ENCODE measurements at places on chromosomes 12 and 14. TPM values are rescaled to one million over a fixed set of nuclear protein-coding genes. Genes with fewer than 3 reads are reported as not detected.

Gene NTS
- not detected for total RNA-seq

Gene IKZF4
- total RNA-seq, result 15.1 TPM

DNA sequence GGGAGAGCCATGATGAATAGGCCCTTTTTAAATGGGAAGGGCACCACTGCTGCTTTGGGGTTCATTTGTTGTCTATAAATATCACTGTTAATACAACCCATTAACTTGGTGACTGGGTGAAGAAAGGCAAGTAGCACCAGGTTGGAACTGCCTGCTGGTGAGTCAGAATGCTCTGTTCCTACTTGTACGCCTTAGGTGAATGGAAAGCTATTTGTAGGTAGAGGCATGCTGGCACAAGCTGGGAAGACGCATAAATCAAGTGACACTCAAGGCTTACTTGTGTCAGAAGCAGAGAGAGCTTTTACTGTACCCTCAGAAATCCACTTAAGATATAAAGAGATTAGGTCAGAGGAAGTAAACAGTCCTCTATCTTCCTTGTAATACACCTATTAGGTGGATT lies 142.5 kb downstream of the TMX1 start:
- H3K36me3 ChIP-seq, result no peaks in the 10 kb centered on the region
- H3K4me1 ChIP-seq, result no peaks in the 10 kb centered on the region
- peaks cover 3% of the 10 kb centered on the region for H3K27me3 ChIP-seq
- H3K4me3 ChIP-seq, result no peak overlapping the region
- DNase-seq, result no peak

DNA sequence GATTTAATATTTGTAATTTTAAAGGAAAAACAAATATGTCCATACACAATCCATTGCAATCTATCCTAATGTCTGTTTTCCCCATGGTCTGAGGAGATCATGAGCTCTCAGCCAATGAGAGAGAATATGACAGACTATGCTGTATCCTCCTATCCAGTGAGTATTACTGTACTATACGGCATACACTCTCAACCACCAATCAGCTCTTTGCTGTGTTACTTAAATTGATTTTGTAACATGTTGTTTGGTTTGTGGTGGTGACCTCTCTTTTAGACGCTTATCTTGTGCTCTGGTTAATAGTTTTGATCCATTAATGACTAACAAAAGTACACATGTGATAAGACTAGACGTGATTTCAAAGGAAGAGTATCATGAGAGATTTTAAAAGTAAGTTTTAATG lies 231.5 kb upstream of the FOXN3 start:
- no peak overlapping the region for H3K4me3 ChIP-seq
- no peak for DNase-seq
- H3K27ac ChIP-seq, result no peak overlapping the region
- H3K27me3 ChIP-seq, result no peaks in the 10 kb centered on the region
- H3K4me1 ChIP-seq, result peaks cover 6% of the 10 kb centered on the region
- no peaks in the 10 kb centered on the region for H3K36me3 ChIP-seq

DNA sequence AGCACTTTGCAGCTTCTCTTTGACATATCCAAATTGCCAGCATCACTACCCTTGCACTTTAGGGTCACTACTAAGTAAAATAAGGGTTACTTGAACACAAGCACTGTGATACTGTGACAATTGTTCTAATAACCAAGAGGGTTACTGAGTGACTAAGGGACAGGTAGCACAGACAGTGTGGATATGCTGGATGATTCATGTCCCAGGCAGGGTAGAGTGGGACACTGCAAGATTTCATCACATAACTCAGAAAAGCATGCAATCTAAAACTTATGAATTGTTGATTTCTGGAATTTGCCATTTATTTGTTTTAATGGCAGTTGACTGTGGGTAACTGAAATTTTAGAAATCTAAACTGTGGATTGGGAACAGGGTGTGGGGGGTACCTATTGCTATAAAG lies 218.8 kb downstream of the KITLG start:
- no peak overlapping the region for H3K27ac ChIP-seq
- H3K27me3 ChIP-seq, result no peaks in the 10 kb centered on the region
- no peak overlapping the region for H3K4me3 ChIP-seq
- no peaks in the 10 kb centered on the region for H3K4me1 ChIP-seq
- DNase-seq, result no peak

DNA sequence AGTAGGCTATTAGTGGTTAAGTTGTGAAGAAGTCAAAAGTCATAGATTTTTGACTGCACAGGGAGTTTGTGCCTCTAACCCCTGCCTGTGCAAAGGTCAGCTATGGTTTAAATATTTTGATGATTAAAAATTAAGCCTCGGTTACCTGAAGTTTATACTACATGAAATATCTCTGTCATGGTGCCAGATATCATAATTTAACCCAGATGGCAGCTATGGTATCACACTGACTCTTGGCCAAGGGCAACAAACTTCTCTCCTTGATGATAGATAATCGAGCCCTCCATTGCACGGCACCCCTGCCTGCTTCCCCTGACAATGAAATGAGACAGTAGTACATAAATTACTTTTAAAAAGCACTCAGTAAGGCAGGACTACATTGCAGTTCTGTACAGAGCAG lies 80.8 kb downstream of the SLC35F4 start:
- no peak for DNase-seq
- H3K27me3 ChIP-seq, result peaks cover 2% of the 10 kb centered on the region
- H3K36me3 ChIP-seq, result no peaks in the 10 kb centered on the region
- H3K4me1 ChIP-seq, result no peaks in the 10 kb centered on the region
- no peak overlapping the region for H3K4me3 ChIP-seq
- no peak overlapping the region for H3K27ac ChIP-seq

DNA sequence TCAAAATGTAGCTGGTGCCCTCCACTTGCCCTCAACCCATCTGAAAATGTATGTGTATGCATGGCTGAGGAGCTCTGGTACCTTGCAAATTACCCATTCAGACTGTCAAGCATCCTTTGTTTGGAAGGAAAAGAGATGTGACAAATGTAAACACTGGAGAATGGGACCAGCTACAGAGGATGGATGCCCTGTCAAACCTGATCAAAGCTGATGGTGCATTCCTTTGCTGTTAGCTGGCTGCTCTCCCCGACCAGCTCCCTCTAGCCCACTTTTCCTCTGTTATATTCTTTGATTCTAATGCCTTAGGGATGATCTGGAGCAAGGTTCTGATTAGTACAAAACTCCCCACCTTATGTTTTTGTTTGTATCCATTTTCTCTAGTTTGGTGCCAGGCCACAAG lies 310.3 kb downstream of the C12orf75 start:
- no peaks in the 10 kb centered on the region for H3K4me1 ChIP-seq
- no peak overlapping the region for H3K27ac ChIP-seq
- DNase-seq, result no peak
- H3K36me3 ChIP-seq, result no peaks in the 10 kb centered on the region

GRCh38 chr14:100772607-100773165 lies 46.0 kb downstream of the DLK1 start:
- DNase-seq, result peak; percentile 1
- no peak overlapping the region for H3K4me3 ChIP-seq
- H3K4me1 ChIP-seq, result no peaks in the 10 kb centered on the region
- H3K27ac ChIP-seq, result no peak overlapping the region

GRCh38 chr14:99118946-99119345 lies 153.1 kb downstream of the BCL11B start:
- DNase-seq, result no peak
- peaks cover 4% of the 10 kb centered on the region for H3K27me3 ChIP-seq
- no peak overlapping the region for H3K4me3 ChIP-seq
- no peak overlapping the region for H3K27ac ChIP-seq
- peaks cover 4% of the 10 kb centered on the region for H3K4me1 ChIP-seq
- peaks cover under 1% of the 10 kb centered on the region for H3K36me3 ChIP-seq

GRCh38 chr12:78767264-78767981 lies 97.2 kb upstream of the SYT1 start:
- no peaks in the 10 kb centered on the region for H3K27me3 ChIP-seq
- DNase-seq, result no peak
- no peak overlapping the region for H3K4me3 ChIP-seq
- H3K4me1 ChIP-seq, result no peaks in the 10 kb centered on the region
- H3K36me3 ChIP-seq, result no peaks in the 10 kb centered on the region
- H3K27ac ChIP-seq, result no peak overlapping the region

DNA sequence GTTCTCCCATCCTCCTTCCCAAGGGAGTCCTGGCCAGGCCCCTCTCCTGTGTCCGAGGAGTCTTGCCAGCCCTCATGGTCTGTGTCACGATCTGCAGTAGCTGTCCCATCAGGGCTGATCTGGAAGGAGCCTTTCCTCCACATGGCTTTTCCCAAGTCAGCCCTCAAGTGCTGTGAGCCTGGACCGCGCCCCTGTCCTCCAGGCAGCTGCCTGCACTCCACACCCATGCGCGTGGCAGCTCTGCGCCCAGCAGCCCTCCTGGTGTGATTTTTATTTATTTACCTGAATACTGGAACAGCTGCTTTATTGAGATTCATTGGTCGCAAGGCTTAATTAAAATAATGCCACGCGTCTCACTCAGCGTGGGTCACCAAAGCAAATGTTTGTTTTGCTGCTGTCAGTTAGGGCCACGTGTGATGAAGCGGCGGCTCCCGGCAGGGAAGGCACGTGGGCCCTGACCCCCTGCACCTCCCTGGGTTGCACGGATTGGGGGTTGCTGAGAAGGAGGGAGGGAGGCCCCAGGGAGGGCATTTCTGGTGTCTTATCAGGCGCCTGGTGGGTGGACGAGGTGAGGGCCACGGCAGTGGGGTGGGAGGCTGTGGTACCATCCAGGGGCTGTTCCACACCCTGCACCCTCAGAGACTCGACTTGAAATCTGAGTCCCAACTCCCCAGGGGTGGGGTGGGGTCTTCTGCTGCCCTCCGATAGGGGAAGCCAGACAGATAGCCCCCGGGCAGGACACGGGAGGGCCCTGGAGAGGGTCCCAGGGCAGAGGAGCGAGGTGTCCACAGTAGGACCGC lies 206.3 kb upstream of the C14orf180 start:
- H3K4me1 ChIP-seq, result no peaks in the 10 kb centered on the region
- H3K36me3 ChIP-seq, result no peaks in the 10 kb centered on the region
- H3K27ac ChIP-seq, result no peak overlapping the region
- no peaks in the 10 kb centered on the region for H3K27me3 ChIP-seq
- no peak overlapping the region for H3K4me3 ChIP-seq
- no peak for DNase-seq

DNA sequence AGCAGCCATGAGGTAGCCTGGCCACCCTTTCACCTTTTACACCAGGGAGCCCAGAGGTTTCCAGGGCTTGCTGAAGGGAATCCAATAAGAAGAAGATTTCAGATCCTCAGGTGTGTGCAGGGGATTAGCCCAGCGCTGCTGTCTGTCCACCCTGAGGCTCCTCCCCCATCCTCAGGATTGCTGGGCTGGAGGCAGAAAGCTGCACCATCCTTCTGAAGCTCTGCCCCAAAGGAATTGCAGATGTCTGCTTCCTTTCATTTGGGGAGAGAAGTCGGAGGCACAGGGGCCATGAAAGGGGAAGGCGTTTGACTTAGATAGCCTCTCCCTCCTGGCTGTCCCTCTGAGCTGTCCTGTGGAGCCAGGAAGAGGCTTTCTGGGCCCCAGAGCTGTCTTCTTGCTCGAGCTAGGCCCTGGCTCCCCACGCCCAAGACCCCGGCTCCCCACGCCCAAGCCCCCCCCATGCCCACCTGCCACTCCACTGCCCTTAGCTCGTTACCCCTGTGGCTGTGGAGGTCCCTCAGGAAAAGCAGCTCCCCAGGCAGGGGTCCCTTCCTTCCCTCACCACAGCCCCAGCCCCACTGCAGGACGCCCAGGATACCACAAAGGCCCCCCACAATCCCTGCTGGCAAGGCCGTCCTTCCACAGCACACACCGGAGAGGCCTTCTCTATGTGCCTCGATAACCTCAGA lies 359.0 kb downstream of the CACNA1C start:
- no peak overlapping the region for H3K4me3 ChIP-seq
- no peaks in the 10 kb centered on the region for H3K4me1 ChIP-seq
- H3K27me3 ChIP-seq, result peaks cover 2% of the 10 kb centered on the region
- H3K36me3 ChIP-seq, result no peaks in the 10 kb centered on the region
- no peak for DNase-seq

- H3K4me3 ChIP-seq, result no peak overlapping the region
- H3K4me1 ChIP-seq, result no peaks in the 10 kb centered on the region
- no peak for DNase-seq
- no peaks in the 10 kb centered on the region for H3K27me3 ChIP-seq
- H3K27ac ChIP-seq, result no peak overlapping the region
Observed at GRCh38 chr12:23169012-23169695, 544.2 kb downstream of the ETNK1 start.

DNA sequence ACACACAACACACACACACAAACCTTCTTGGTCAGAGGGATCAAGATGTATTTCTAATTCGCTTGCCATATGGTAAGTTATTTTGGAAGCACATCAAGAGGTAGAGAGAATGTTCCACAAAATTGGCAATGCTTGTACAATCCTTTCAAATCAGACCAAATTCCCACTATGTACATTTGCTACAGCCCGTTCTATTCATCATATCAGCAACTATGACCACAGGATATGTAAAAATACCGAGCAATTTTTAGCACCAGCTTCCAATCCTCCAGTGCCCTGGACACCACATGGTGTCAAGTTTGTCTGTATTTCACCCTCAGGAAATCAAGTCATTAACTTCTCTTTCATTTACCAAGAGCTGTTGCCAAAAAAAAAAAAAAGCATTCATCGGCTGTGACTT lies 21.2 kb downstream of the TBX5 start:
- no peaks in the 10 kb centered on the region for H3K4me1 ChIP-seq
- peaks cover 7% of the 10 kb centered on the region for H3K27me3 ChIP-seq
- no peaks in the 10 kb centered on the region for H3K36me3 ChIP-seq
- H3K4me3 ChIP-seq, result no peak overlapping the region
- H3K27ac ChIP-seq, result no peak overlapping the region
- DNase-seq, result no peak

GRCh38 chr14:100587086-100587762 lies at the start of gene BEGAIN:
TSS of gene BEGAIN (minus strand) at chr14:100587417. CDS start at chr14:100587290, 127 bp downstream.
- no peak within 1 kb of the TSS for H3K27ac ChIP-seq
- H3K4me1 ChIP-seq, result peaks cover 2% of the 10 kb centered on the region
- H3K27me3 ChIP-seq, result peaks cover 9% of the 10 kb centered on the region
- peak; percentile 42 for DNase-seq
- peak within 1 kb of the TSS; percentile 71 for H3K4me3 ChIP-seq
- H3K36me3 ChIP-seq, result no peaks in the 10 kb centered on the region

- no peaks in the 10 kb centered on the region for H3K27me3 ChIP-seq
- no peaks in the 10 kb centered on the region for H3K36me3 ChIP-seq
- H3K27ac ChIP-seq, result no peak overlapping the region
- H3K4me1 ChIP-seq, result no peaks in the 10 kb centered on the region
- H3K4me3 ChIP-seq, result no peak overlapping the region
Observed at GRCh38 chr12:64127811-64128210, 94.3 kb downstream of the KICS2 start.

GRCh38 chr14:90562652-90563051 lies 165.8 kb downstream of the CALM1 start:
- H3K4me3 ChIP-seq, result no peak overlapping the region
- H3K4me1 ChIP-seq, result no peaks in the 10 kb centered on the region
- H3K27me3 ChIP-seq, result no peaks in the 10 kb centered on the region
- H3K36me3 ChIP-seq, result no peaks in the 10 kb centered on the region

GRCh38 chr12:46659824-46660223 lies 166.0 kb downstream of the SLC38A4 start:
- H3K27me3 ChIP-seq, result no peaks in the 10 kb centered on the region
- no peaks in the 10 kb centered on the region for H3K36me3 ChIP-seq
- no peak overlapping the region for H3K27ac ChIP-seq
- DNase-seq, result no peak
- no peak overlapping the region for H3K4me3 ChIP-seq

DNA sequence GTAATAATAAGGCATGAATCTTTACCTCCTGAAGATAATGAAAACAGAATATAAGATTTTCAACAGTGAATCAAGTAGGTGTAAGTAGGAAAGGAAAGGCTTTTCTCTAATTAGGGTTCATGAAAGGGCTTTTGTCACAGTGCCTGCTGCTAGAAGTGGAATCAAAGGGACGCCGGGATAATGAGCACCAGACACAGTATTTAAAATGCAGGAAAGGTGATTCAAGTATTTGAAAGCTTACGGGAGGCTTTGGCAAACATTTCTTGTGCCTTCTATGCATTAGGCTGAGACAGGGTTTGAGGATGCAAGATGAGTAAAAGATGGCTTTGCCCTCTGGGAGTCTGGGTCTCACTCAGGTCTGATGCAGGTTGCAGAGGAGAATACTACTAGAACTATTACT lies 70.5 kb upstream of the ANO4 start:
- H3K27me3 ChIP-seq, result peaks cover 6% of the 10 kb centered on the region
- H3K27ac ChIP-seq, result no peak overlapping the region
- no peak overlapping the region for H3K4me3 ChIP-seq
